Right lung (tissue), 10 donors: ENCODE measurements at places on chromosomes 1 and 21.
A peak's percentile ranks its signal among the peaks of the same experiment; 100 is the strongest.

DNA sequence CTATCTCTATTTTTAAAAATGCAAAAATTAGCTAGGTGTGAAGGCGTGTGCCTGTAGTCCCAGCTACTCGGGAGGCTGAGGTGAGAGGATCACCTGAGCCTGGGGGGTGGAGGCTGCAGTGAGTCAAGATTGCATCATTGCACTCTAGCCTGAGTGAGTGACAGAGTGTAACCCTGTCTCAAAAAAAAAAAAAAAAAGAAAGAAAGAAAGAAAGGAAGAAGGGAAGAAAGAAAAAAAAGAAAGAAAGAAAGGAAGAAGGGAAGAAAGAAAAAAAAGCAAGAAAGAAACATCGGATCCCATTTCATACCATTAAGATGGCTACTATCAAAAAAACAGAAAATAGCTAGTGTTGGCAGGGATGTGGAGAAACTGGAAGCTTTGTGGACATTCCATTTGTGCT is 136.8 kb upstream of the WNT4 start:
- no peak for DNase-seq

- DNase-seq = no peak
Observed at GRCh38 chr1:221736714-221737113, 5.2 kb downstream of the DUSP10 start.

DNA sequence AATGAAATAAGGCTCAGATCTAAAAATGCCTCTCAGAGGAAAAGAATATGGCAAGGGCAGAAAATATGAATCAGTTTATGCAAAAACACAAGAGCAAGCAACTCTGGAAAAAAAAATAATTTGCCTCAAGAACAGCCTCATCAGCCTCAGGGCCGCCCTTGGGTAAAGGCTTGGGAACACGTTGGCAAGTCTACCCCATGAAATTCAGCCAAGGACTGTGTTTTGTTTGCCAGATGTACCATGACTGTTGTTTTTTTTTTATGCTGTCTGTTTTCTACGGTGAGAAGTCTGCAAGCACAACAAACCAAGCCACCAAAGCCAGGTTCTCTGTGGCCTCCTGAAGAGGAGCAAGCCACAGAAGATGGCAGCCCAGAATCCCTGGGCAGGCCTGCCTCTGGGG is 18.0 kb downstream of the HHIPL2 start:
- DNase-seq = no peak

DNA sequence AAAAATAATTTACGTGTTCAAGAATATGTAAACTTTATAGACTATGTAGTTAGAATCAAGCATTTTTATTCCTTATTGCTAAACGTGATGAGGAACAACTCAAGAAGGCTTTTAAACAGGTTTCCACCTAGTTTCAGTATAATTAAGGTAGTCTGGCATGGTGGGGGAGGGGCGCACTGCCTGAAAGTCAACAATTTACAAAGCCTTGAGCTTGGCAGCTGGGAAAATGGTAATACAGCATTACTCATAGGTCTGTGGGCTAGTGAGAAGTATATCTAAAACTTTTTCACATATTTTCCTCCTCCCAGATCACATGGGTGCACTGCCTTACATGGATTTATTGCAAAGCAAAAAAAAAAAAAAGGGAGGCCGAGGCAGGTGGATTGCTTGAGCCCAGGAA is 75.2 kb downstream of the EVI5 start:
- DNase-seq = no peak

DNA sequence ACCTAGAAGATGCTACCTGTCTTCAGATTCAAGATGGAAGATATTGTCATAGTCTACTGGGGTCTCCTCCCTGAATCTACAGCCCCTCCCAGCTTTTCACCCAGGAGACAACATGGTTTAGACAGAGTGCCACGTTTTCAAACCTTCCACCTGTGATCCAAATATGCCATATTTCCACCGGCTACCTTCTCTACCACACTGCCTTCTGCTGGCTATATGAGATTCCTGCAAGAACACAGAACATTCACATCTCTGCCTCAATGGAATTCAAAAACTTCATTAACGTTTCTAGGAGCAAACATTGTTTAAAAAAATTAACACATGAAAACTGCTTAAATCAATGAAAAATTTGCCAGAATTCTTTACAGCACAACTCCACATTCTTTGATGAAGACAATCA is 12.9 kb upstream of the LELP1 start:
- DNase-seq = no peak

DNA sequence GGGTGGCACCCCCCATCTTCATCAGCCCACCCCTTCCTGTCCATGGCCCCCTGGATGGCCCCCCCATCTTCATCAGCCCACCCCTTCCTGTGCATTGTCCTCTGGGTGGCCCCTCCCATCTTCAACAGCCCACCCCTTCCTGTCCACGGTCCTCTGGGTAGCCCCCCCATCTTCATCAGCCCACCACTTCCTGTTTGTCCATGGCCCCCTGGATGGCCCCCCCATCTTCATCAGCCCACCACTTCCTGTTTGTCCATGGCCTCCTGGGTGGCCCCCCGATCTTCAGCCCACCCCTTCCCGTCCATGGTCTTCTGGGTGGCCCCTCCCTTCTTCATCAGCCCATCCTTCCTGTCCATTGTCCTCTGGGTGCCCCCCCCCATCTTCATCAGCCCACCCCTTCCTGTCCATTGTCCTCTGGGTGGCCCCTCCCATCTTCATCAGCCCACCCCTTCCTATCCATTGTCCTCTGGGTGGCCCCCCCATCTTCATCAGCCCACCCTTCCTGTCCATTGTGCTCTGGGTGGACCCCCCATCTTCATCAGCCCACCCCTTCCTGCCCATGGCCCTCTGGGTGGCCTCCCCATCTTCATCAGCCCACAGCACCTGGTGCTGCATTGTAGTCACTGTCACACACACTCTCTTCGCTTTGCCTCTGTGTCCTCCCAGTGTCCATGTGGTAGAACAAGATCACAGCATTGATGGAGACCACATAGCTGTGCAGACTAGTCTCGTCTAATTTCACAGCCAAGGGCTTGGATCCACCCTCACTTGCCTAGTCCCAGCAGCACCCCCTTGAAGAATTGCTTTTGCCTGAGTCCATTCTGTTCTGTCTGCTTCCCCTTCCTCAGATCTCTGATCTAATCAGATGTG is 95.9 kb downstream of the PCBP3 start:
- no peak for DNase-seq

DNA sequence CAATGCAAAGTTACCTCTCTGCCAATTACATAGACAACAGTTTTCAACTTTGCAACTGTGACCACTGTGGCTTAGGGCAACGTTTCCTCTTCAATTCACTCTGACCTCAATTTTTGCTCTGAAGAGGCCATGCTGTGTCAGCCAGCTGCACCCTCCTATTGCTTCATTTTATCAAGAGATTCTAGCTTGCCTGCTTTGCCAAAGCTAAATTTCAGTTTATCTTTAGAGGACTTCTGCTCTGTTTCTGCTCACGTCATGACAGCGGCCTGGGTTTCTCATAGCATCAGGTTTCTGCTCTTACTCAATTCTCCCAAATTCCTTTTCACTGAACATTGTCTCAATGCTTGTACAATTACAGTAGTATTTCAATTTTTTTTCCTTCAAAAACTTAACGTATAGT is 154.6 kb downstream of the PLA2G4A start:
- peak; percentile 8 for DNase-seq

- DNase-seq = no peak
Observed at GRCh38 chr1:118985640-118986554, 2.2 kb downstream of the TBX15 start.

DNA sequence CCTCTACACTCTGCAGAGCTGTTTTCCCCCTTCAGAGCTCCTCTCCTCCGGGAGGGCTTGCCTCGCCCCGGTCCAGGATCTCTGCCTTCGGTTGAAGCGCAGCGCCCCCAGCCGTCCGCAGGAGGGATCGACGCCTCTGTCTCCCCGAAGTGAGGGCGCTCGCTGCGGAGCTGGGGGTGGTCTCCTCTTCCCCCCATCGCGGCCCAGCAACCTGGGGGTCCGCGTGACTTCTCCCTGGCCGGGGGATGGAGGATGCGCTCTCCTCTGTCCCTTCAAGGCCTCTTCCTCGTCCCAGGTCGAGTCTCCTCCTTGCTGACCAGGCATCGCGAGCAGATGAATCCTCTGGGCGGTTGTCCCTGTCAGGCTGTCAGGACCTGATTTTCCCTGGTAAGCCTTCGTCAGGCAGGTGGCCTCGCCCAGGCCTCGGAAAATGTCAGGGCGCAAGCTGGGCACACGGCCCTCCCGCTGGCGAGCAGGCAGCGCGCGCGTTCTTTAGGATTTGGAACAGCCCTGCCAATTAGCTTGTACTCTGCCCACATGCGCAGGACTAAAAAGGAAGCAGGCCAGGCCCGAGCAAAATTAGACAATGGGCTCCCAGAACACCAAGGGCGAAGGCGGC is 90.5 kb downstream of the EDEM3 start:
- peak; percentile 67 for DNase-seq

GRCh38 chr1:231702804-231703203 is 76.2 kb downstream of the DISC1 start:
- DNase-seq = no peak

DNA sequence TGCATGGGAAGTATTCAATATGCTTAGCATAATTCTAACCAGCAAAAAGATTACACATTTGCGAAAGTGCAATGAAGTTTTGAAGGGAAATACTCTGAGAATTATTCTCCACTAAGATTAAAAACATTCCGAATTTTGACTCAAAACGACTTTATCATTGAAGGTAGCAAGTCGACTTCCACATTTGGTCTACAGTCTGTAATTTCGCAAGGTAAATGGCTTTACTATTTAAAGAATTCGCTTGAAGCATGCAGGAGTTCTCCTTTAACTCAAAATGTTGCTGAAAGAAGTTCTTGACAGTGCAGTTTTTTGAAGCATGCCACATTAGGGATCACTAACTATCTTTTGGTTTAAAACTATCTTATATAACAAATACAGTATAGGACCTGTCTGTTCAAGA is 161.0 kb upstream of the HP1BP3 start:
- DNase-seq = no peak

DNA sequence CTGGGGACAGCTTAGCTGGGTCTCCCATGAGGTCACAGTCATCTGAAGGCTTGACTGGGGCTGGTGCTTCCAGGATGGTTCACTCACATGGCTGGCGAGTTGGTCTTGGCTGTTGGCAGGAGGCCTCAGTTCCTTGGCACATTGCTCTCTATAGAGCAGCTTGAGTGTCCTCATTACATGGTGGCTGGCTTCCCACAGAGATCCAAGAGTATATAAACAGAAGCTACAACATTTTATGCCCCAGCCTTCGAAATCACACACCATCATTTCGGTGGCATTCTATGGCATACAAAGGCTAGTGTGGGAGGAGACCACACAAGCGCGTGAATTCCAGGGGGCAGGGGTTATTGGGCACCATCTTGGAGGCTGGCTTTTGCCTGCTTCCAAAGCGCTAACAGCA is 63.0 kb downstream of the ALPL start:
- DNase-seq = no peak

DNA sequence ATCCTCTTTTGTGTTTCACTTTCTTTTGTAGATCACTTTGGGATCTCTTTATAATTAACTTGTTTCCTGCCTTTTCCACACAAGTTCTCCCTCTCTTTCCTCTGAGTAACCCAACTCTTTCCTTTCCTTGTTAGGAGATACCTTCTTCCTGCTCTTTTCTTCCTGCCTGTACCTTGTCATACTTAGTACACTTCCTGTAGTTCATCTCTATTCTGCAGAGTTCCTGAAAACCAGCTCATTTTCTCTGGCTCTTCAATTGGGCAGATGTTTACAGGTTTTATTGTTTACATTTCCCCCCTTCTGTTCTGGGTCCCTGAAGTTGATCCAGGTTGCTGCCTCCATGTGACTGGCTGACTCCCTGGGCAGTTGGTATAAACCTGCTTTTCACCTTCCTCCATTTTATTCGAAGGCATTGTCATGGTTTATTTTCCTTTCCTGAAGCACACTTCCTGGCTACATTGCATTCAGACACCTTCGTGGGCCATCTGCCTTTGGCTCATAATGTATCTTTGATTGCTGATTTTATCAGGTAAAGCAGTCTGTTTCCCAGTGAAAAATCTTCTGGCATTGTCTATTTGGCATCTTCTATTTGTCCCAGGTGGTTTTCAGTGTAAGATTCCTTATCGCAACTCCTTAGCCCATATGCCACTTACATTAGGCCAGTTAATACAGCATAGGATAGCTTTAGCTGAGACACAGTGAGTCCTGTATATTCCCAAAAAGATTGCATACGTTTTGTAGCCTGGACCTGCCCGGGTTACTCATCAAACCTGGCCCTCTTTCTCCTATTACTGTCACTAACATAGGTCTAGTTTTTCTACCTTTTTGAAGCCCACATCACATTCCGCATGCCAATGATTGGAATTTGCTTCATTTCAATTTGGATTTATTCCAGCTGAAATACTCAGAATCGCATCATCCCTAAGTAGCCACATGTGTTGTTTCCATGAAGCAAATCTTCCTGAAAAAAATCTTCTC is 15.4 kb downstream of the CTH start:
- DNase-seq = no peak

DNA sequence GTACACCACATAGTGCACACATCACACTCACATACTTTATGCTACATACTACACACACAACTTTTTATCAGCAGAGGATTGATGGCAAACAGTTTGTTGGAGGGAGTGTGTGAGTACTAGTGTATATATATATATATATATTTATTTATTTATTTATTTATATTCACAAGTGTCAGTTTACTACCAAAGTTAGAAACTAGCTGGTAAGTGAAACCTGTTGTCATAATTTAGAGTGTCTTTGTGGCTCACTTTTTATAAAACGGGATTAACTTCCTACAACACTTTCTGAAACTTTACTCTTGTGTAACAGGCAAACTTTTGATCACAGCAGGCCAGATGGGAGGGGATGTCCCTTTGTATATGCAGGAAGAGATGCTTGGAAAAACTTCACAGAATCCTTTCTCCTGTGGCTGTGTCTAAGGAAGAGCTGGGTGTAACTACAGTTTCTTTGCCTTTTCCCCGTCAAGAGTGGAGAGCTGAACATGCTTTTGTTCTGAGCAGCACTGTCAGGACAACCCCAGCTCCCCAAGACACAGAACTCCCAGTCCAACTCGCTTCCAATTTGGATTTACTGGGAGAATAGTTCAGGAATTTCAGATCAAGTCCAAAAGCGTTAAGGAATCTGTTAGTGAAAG is 1.9 kb upstream of the SAMD13 start:
- DNase-seq = peak; percentile 36

- DNase-seq = no peak
Observed at GRCh38 chr1:224182057-224182865, 779 bp upstream of the DEGS1 start.

- no peak for DNase-seq
Observed at GRCh38 chr1:202563818-202564217, 146.4 kb downstream of the SYT2 start.

DNA sequence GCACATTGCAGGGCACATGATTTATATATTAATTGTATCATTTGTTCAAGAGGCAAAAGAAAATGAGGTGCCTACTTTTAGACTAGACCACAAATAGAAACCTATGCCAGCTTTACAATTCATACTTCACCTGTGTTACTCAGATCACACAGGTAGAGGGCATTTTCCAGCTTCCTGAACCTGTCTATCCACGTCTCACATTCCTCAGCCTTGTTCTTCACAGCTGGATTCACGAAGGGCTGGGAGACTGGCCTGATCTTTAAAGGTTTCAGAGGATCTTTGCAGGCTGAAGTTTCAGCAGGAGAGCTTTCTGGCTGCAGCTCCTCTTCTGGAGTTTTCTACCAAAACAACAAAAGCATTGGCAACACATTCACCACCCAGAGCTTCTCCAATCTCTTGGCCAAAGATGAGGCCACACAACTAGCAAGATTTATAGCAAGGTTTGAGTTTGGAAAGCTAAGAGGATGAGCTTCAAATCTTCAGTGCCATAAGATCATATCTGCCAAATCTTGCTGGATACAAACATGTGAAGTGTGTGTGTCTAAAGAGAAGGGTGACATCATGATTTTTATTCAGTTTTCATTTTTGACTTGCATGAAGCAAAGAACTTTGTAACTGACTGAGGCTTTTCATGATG is 71.0 kb upstream of the CYP2J2 start:
- no peak for DNase-seq

- DNase-seq = no peak
Observed at GRCh38 chr1:40243351-40243750, 4.4 kb upstream of the TMCO2 start.
